ENCODE measurements at places on chromosomes 11 and 22.
A peak's percentile ranks its signal among the peaks of the same experiment; 100 is the strongest.

DNA sequence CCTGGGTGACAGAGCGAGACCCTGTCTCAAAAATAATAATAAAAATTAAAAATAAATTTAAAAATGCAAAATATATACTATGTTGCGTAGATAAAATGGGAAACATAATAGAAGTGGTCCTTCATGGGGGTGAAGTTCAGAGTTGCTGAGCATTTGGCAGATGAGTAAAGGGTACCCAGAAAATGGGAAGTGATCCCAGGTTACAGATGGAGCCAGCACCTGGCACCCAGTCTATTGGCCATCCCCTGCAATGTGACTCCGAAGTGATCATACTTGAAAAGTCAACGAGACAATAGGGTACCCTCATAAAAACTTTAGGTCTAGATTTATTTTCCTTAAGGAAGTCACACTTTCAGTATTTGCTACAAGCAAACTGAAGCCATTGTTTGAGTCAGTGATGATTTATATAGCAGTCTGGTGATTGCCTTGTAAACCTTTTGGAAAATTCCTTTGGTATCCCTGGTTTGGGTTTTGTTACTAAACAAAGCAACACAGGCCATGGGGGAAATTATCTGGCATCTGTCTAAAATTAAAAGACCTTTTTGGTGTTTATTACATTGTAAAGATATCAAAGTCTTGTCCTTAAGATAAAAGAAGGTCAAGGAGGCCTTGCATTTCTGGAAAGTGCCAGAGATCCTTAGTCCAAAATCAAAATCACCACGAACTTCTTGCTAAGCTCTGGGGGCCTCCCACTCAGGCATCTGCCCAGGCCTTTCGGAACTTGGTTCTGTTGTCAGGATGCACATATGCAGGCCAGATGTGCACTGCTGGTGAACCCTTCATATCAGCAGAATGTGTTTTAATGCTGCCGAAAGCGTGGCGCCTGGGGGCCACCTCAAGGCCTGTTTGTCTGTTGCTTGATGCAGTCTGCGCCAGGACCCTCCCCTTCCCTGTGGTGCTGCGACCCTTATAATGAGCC, 4.3 kb downstream of the SMARCB1 start:
- no peak for DNase-seq

GRCh38 chr22:48047722-48048500, 1285.5 kb downstream of the TBC1D22A start:
- DNase-seq, result no peak

DNA sequence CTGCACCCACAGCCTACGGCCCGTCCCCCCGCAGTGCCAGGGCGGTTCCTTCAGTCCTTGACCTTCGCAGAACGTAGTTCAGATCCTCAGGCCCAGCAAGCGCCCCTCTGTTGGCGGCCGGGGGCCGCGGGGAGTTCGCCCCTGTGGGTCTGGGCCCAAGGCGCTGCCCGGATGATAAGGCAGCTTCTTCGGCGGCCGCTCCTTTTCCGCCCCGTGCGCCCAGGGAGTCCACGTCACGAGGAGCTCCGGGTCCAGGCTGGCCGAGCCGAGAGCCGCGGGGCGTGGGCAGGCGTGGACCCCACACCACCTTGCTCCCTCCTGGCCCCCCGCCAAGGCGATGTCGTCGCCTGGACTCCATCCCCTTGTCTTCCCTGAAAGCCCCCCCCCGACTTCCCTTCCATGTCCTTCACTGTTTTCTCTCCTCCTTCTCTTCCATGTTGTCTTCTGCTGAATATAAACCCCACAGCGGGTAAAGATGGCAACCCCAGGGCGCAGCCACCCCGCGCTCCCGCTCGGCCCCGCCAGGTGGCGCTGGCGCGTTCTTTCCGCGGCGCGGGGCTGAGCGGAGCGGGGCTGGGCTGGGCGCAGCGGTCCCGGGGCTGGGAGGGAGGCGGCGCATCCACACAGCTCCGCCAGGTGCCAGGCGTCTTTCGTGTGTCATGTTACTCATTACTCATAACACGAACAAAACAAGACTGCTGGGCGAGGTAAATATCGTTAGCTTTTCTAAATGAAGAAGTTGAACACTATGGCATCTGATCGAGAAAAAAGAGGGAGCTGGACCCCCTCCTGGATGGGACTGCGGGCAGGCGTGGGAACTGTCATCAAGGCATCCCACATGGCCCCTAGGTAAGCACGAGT, 321.0 kb downstream of the NTM start:
- DNase-seq, result no peak

DNA sequence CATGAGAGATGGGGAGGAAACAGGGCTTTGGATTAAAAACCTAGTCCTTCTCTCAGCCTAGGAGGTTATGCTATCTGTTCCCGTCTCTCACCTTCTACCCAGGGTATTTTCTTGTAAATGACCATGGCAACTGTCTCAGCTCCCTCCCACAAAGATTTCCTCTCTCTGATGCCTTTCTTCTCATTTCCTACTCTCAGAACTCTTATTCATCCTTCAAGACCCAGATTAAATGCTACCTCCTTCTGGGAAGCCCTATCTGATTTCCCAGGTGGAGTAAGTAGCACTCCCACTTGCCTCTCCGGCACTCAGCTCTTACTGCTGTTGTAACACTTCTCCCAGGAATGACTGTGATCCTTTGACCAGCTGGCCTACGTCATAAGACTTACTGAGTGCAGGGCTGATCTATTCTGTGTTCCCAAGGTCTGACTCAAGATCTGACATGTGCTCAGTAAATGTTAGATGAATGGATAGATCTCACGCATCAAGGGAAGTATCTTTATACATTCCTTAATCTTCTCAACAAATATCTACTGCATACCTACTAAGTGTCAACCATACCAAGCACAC, 175.0 kb downstream of the TENM4 start:
- no peak for DNase-seq

DNA sequence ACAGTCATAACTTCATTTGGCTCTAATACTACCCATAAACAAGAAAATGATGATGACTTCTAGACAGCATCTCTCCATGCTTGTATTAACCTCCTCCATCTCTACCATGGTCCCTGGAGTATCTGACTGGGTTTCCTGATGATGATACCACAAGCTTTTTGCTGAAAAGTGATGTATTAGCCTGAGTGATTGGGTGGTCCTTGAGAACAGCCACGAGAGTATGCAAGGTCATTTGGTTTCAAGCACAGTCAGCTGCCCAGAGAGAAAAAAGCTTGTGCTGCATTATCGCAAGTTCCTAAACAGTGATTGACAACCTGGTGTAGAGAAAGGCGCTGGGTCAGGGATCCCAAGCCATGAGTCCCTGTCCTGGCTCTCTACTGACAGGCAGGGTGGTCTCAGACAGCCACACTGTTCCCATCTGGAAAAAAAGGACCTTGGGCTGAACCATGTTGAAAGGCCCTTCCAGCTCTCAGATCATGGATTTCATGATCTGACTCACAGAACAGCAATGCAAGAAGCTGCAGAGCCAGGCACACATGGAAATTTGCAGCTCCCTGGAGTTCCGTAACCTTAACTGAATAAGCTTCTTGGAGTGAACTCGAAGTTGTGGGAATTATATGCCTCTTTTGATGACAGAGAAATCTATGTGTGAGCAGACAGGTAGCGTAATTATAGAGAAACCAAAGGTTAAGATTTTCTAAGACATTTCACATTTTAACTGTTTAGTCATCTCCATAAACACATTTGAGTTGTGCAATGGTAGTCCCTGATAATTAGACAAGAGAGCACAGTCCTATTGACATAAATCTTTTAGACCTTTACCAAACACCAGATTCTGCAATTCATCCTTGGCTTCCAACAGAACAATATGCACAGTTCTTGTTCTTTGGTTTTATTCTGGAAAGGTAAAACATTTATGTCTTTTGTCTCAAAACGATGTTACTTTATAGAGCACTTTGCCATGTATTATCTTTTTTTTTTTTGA, 54.1 kb upstream of the UBASH3B start:
- peak; percentile 74 for DNase-seq

DNA sequence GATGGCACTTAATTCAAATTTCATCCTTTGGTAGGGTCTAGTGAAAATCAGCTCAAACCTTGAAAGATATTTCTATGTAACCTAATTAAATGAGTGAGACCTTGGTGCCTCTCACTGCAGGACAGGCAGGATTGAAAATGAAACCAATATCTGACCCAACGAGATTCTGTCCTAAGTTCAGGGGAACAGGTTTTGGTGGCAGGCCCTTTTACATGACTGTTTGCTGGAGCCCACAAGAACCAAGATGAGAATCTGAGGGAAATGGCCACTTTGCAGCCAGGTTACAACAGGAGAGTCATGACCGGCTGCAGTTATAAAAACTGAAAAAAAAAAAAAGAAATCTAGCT, 130.2 kb downstream of the TRIM44 start:
- DNase-seq, result no peak

- no peak for DNase-seq
These were observed 7.0 kb downstream of the PPM1F start for GRCh38 chr22:21945453-21946261.

Measured in M059J (cell line).